ENCODE measurements at places on chromosomes 2 and 18.
A peak's percentile ranks its signal among the peaks of the same experiment; 100 is the strongest.

GRCh38 chr18:44895176-44895798 lies 214.6 kb downstream of the SETBP1 start:
- peak; percentile 36 for DNase-seq

DNA sequence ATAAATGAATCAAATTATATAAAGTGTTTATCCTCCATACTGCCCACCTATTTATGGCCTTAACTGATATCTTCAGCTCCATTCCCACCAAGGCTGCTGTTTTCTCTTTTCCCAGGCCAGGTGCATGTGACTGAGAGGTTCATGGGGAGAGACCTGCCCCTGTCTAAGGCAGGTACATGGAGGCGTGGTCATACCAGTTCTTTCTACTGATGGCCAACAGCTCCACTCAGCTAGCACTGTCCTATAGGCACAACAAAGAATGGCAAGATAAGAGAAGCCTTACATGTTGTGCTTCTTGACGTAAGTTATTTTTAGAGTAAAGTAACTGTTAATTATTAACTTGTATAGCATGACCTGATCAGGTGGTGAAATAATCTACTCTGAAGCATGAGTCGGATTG lies 16.8 kb downstream of the AKAIN1 start:
- DNase-seq: no peak

- DNase-seq: no peak
Measured at GRCh38 chr2:195543063-195543462, 114.0 kb upstream of the SLC39A10 start.

DNA sequence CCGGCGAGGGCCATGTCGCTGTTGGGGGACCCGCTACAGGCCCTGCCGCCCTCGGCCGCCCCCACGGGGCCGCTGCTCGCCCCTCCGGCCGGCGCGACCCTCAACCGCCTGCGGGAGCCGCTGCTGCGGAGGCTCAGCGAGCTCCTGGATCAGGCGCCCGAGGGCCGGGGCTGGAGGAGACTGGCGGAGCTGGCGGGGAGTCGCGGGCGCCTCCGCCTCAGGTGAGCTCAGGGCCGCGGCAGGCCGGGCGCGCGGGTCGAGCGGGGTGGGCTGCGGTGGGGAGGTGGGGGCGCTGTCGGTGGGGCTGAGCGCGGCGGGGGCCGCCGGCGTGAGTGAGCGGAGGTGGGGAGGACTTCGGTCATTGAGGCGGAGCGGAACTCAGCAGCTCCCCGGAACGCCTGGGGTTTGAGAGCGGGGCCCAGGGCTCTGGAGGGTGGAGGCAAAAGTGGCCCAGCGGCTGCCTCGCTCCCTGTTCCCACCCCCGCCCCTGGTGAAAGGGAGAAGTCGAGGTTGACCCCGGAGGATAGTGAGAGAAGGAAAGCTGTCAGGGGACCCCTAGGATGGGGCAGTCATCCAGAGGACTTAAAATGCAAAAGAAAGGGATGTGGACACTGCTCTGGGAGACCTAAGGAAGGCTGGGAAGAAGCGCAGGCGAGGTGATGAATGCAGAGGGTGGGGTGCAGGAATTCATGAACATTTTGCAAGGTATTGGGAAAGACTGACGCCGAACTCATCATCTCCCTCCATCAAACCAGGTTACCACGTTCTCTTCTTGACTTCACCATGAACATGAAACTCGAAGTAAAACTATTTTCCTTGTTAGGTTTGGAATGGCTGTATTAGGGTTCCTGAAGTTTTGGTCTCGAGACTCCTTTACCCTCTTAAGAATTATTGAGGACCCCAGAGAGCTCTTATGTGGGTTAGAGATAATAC lies 633 bp downstream of the MALT1 start:
- peak; percentile 27 for DNase-seq

DNA sequence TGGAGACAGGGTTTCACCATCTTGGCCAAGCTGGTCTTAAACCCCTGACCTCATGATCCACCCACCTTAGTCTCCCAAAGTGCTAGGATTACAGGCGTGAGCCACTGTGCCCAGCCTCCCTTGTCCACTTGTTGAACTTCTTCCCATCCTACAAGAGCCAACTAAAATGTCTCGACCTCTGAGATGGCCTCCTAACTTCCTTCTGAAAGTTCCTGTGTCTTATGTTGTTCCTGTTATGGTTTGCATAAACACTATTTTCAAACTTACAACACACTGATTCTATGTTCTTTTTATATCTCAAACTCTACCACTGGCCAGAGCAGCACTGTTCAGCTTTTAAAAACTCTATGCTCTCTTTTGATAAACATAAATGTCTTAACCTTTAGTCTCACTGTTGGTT lies 63.3 kb upstream of the UGP2 start:
- DNase-seq: no peak

- no peak for DNase-seq
Measured at GRCh38 chr2:238129166-238130010, 9.1 kb upstream of the KLHL30 start.

DNA sequence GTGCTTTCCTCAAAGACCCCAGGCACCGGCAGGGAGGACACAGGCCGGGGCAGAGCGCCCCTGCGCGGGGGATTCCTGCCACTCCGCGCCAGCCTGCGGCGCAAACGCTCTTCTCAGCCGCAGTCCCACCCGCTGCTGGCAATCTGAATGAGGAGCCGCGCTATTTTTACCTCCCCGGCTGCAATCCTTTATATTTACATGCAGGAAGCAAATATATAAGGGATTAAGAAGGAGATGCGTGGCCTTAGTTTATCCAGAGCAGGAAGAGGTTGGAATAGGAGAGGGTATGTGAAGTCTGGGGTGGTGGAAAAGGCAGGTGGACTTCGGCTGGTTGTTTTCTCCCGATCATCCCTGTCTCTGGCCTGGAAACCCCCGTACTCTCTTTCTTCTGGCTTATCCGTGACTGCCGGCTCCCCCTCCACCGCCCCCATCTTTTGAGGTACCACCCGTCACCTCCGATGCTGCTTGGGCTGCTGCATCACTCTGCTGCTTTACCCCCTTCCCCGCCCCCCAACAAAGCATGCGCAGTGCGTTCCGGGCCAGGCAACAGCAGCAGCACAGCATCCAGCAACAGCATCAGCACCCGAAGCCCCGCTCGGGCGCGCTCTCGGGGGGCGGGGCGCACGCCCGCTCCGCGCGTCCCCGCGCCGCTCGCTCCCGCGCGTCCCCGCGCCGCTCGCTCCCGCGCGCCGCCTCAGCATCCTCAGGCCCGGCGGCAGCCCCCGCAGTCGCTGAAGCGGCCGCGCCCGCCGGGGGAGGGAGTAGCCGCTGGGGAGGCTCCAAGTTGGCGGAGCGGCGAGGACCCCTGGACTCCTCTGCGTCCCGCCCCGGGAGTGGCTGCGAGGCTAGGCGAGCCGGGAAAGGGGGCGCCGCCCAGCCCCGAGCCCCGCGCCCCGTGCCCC lies at the start of gene ADAM23:
ADAM23 (plus strand) TSS at position 700 of the 902 bp plus-strand sequence. CDS start 335 bp downstream, outside the sequence.
- DNase-seq: peak; percentile 61

GRCh38 chr2:164896634-164897355 lies 55.2 kb upstream of the COBLL1 start:
- DNase-seq: peak; percentile 77

- no peak for DNase-seq
Measured at GRCh38 chr2:365367-366275, 77.7 kb upstream of the ALKAL2 start.

- no peak for DNase-seq
Measured at GRCh38 chr18:77098538-77099174, 33.9 kb downstream of the MBP start.

Data from RWPE1 (cell line).